ENCODE measurements at places on chromosomes 16 and 17. TPM values are rescaled to one million over a fixed set of nuclear protein-coding genes. Genes with fewer than 3 reads are reported as not detected.
A peak's percentile ranks its signal among the peaks of the same experiment; 100 is the strongest.

The KRT17 gene
- 0.76 TPM for total RNA-seq

The RAB37 gene
- total RNA-seq, result 9.8 TPM

- DNase-seq, result no peak
Measured at GRCh38 chr17:18858567-18859245, 775 bp downstream of the PRPSAP2 start.

DNA sequence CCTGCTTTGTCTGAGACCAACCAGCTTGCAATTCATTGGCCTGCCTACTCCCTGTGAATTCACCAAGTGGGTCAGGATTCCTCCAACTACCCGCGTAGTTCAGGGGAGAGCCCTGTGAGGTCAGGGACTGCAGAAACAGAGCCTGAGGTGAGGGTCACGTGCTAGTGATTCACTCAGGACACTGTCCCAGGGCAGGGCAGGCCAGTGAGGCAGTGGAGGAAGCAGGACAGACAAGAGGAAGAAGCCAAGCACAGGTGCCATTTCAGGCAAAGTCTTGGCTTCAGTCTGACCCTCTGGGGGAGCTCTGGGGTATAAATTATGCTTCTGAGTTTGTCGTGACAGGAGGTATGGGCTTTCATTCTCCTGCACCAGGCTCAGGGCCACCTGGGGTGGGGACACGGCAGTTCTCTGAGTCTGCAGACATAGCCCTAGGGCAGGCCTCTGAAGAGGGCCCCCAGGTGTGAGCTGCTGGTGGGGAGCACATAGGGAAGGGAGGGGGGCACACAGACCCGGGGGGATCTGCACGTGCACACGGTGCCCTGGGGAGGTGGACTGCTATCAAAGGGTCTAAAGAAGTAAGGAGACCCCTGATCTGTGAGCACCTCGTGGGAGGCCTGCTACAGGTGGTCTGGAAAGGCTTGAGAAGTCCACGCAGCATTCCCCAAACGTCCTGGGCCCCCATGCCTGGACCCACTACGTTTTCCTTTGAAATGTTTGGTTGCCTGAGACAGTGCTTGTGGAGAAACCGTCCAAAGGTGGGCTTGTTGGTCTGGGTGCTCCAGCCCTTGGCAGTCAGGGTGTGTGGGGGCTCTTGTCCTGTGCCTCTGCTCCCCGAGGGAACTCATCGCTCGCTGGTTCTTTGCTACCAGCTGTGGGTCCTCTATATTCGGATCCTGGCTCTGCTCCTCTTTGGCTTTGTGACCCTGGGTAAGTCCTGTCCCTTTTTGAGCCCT, 46.4 kb downstream of the NKD1 start:
- DNase-seq, result no peak

- DNase-seq, result no peak
Measured at GRCh38 chr17:28133562-28133970, 91.1 kb downstream of the NLK start.

The CES5A gene
- total RNA-seq, result not detected

- peak; percentile 8 for DNase-seq
Measured at GRCh38 chr16:67014634-67015312, 14.2 kb upstream of the CBFB start.

GRCh38 chr17:82734987-82735866, at the start of gene FN3K:
Gene FN3K (plus strand): TSS chr17:82735615. CDS start chr17:82735637, 22 bp downstream.
- DNase-seq, result peak; percentile 77

The ADGRG3 gene
- total RNA-seq, result 3.4 TPM

DNA sequence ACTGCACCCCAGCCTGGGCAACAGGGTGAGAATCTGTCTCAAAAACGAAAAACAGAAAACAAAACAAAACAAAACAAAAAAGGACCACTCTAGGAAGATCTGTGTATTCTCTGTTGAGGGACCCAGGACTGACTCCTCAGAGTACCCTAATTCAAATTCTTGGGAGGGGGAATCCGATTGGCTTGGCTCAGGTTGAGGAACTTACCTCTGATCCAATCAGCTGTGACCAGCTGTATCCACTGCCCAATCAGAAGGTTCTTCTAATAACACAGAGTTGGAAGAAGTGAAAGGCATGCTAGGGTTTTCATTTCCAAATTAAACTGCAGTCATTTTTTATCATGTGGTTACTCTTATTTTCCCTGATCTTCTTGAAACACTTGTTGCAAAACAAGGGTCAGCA, 105.9 kb upstream of the CACNG3 start:
- no peak for DNase-seq

- no peak for DNase-seq
Measured at GRCh38 chr16:57146040-57146647, 39.7 kb downstream of the PSME3IP1 start.

- DNase-seq, result no peak
Measured at GRCh38 chr17:38891441-38891840, 21.6 kb downstream of the LASP1 start.

The NEUROD2 gene
- 0.05 TPM for total RNA-seq

DNA sequence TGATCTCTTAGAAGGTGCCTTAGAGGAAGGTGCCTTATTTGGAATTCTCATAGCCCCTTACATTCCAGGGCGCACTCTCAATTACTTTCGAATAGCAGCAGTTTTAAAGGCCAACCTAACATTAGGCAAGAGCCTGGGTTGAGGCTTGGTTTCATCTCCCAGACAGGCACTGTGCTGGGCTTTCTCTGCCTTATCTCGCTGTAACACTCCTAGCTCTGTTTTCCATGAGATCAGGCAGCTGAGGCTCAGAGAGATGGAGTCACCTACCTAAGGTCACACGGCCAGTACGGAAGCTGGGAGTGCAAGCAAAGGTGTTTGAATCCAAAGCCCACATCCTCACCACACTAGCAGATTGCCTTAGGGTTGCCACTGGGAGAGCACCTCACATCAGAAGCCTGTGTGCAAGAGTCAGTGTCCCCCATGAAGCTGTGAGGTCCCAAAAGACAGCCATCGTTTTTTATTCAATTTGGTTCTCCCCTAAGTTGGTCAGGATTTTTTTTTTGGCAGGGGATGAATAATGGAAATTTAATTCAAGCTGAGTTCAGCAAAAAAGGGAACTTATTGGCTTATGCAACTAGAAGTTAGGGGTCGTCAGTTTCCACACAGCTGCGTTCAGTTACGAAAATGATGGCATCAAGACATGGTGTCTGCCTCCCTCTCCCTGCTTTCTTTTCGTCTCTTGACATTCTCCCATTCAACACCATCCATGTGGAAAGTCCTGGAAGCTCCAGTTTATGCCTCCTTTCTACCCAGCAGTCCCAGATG, 206.4 kb downstream of the KATNIP start:
- DNase-seq, result no peak

The LRRC37A gene
- 6.5 TPM for total RNA-seq

- no peak for DNase-seq
Measured at GRCh38 chr17:82602487-82602886, 45.8 kb downstream of the WDR45B start.

The CMTR2 gene
- 20.2 TPM for total RNA-seq

Data from mucosa of descending colon (tissue), 3 donors.